ENCODE measurements at places on chromosomes 2 and 18. TPM values are rescaled to one million over a fixed set of nuclear protein-coding genes. Genes with fewer than 3 reads are reported as not detected.

CTAGE1 gene
- total RNA-seq: not detected

- no peak for DNase-seq
These were observed 57.8 kb upstream of the KIF5C start for GRCh38 chr2:148817210-148817708.

FBXO36 gene
- 3.2 TPM for total RNA-seq

GRCh38 chr2:152532241-152532640, 185.0 kb downstream of the PRPF40A start:
- no peak for DNase-seq

CCDC68 gene
- total RNA-seq: 26.6 TPM

DNA sequence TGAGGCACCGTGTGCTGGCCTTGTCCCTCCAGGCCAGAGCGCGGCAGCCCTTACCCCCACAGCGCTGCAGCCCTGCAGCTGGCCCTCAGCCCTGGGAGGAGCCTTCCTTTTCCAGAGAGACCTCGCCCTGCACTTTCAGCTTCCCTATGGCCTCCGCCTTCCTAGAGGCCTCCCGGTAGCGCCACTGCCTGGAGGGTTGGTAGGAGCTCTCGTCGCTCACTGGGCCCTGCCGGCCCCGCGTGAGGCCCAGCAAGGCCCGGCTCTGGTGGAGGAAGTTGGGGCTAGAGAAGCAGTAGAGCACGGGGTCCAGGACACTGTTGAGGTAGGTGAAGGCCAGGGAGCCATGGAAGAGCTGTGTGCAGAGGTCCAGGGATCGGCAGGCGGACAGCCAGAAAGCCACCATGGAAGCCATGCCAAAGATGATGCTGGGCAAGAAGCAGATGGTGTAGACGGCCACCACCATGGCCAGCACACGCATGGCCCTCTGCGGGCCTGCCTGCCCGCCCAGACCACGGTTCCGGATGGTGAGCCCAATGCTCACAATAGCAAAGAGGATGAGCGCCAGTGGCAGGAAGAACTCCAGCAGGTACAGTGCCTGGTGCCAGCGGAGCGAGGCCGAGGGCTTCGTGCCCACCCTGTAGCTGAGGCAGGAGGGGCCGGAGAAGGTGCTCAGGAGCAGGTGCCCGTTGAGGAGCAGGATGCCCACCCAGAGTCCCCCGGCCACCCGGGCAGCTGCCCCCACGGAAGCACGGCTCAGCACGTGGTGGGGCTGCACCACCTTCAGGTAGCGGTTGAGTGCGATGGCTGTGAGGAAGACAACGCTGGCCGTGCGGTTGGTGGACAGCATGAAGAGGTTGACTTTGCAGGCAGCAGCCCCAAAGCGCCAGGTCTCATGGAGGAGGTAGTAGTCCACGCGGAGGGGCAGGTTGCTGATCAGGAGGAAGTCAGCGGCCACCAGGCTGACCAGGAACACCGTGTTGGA, 821 bp downstream of the OXER1 start:
- no peak for DNase-seq

GRCh38 chr18:31426871-31427406, 20.6 kb upstream of the DSG3 start:
- DNase-seq: no peak

DNA sequence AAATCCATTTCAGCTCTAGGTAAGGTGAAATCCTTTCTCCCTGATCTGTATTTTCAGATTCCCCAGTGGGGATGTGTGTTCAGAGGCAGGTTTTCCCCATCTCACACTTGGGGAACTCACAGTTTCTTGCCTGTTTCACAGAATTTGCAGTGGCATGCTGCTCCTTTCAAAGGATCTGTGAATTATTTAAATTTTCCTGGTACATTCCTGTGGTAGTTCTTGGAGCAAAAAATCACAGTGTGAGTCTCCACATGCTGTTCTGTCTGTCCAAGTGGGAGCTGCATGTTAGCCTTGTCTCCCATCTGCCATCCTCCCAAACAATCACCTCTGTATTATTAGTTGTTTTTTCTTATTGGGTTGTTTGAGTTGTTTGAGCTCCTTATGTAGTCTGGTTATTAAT, 372.9 kb downstream of the ARL6IP6 start:
- DNase-seq: no peak

- DNase-seq: peak; percentile 91
These were observed 608 bp upstream of the VPS4B start for GRCh38 chr18:63422864-63423304.

DSC2 gene
- 12.5 TPM for total RNA-seq

GRCh38 chr2:216589791-216590190, 43.4 kb upstream of the IGFBP2 start:
- no peak for DNase-seq

DNA sequence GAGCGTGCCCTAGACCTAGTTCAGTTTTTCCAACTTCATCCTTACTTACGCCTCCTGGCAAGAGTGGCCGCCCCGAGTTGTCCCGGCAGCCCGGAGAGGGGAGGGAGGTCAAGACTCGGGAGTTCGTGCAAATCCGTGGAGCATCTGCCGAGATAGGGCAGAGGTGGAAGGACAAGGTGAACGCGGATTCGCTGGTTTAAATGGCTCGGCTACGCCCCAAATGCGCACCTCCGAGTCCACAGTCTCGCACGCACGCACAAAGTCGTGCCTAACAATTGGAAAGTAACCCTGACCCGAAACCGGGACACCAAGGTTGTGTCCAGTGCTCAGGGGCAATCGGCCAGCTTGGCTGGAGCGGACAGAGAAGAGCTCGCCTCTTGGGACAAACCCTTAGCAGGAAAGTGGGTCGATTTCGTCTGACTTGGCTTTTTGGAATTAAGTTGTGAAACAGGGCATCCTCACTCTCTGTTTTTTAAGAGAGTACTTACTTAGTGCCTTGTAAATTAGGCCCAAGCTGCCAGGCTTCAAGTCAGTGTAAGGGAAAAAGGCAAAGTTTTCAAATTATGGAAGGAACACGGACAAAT, 726 bp upstream of the SS18 start:
- DNase-seq: peak; percentile 60

GRCh38 chr2:16184945-16185660, 244.8 kb downstream of the MYCN start:
- DNase-seq: no peak

- DNase-seq: no peak
These were observed 15.9 kb upstream of the WIPF1 start for GRCh38 chr2:174613531-174613930.

DNA sequence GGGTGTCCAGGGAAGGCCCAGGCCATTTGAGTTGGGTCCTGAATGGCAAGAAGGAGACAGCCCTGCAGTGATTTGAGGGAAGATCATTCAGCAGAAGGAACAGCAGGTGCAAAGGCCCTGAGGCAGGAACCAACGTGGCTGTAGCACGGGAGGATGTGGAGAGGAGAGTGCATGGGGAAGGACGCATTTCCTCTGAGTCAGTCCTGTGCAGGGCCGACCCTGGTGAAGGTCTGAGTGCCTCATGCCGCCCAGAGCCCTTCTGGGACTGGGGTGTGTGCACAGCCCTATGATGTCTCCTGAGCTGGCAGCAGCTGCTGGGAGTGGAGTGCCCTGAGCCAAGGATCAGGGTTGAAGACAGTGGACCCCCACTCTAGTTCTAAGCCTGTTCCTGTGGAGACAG, 17.9 kb upstream of the ARHGEF4 start:
- DNase-seq: no peak

DNA sequence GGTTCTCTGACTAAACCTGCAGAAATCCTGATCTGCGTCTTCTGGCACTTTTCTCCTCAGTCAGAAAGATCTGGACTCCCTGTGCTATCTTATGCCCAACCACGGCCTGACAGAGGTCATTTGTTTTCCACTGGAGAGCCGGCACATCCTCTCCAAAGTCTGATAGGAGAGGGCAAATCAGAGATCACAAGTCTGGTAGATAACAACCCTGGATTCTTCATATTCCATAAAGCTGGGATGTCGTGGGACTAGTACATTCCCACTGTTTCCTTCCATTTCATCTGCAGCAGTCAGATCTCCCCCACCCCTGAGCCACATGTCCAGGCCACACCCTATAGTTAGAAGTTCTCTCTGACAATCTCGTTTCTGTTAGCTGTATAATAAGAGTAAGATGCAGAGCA, 157.0 kb downstream of the MGAT5 start:
- no peak for DNase-seq

GRCh38 chr18:23226930-23227725, 91.8 kb downstream of the CABLES1 start:
- no peak for DNase-seq

DNA sequence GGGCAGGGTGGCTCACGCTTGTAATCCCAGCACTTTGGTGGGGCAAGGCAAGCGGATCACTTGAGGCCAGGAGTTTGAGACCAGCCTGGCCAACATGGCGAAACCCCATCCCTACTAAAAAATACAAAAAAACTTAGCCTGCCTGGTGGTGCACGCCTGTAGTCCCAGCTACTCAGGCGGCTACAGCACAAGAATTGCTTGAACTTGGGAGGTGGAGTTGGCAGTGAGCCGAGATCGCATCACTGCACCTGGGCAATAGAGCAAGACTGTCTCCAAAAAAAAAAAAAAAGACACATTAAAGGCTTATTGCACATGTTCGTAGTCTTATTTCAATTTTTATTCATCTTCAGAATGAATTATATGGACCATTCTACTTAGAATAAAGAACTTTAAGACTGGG, 110.2 kb downstream of the BMPR2 start:
- no peak for DNase-seq

ITSN2 gene
- total RNA-seq: 73.4 TPM

GRCh38 chr2:199085261-199085660, 372.5 kb downstream of the SATB2 start:
- DNase-seq: no peak

APCDD1 gene
- total RNA-seq: 25.4 TPM

GRCh38 chr2:106065268-106065982, 128.7 kb downstream of the UXS1 start:
- peak; percentile 89 for DNase-seq

DNA sequence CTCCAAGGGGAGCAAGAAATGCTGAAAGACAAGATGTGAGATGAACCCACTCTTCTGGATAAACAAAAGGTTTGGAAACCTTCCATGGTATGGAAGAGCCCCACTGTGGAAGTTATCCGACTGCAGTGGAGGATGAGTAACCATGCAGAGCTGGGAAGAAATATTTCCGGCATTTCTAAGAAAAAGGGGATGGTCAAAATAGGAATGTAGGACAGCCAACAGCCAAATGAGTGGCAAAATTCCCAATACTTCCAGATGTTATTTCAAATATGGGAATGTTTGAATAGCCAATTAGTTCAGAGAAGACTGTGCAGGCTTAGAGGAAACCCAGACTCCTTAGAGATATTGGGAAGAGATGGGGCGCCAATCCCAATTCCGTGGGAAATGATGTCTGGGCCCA, 246.8 kb downstream of the RAD51AP2 start:
- DNase-seq: no peak

GRCh38 chr2:42214669-42215068, 45.5 kb downstream of the EML4 start:
- DNase-seq: no peak

VSNL1 gene
- total RNA-seq: not detected

GRCh38 chr2:12192762-12193161, 446.3 kb downstream of the LPIN1 start:
- no peak for DNase-seq

- peak; percentile 11 for DNase-seq
These were observed 171.1 kb downstream of the LDLRAD4 start for GRCh38 chr18:13389491-13390131.

DNA sequence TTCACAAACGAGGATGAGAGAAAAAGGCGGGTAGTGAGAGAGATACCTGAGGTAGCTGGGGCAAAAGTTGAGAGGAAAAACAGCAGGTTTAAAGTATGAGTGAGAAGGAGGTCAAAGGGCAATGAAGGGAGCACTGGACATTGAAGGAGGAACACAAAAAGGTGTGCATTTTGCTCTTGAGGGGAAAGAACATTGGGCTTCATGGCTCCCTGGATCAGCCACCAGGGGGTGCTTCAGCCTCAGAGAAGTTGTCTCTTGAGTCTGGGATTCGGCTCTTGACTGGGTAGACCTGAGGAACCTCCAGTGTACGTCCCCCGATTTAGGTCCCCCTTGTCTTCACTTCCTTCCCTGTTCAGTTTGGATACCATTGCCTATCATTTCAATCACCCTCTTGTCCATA, 128.5 kb downstream of the RAPGEF4 start:
- DNase-seq: no peak

DNA sequence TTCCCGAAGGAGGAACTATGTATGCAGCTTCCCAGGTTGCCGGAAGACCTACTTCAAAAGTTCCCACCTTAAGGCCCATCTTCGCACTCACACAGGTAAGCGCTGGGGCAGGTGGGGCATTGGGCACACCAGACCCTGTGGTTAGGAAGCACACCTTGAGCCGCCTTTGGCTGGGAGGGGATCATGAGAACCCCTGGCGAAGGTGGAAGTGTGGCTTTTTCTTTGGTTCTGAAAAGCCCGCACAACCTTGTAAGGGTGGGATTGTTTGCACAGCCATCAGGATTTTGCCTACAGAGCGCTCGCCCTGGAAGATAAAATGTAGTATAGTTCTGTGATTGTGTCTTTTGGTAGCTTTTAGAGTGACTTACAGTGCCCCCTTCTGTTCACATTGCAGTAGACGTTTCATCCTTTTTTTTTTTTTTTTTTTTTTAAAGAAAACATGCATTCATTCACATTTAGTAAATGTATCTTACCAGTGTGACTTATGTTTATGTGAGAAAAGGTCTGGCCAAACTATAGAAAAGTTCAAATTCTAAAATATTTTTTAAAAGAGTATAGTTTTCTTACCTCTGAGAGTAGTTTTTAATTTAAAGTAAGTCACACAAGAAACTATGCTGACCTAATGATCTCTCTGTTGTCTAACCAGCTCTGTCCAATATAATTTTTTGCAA, 5.3 kb downstream of the KLF11 start:
- no peak for DNase-seq

HRH4 gene
- 0.10 TPM for total RNA-seq

PDCD1 gene
- total RNA-seq: 0.91 TPM

- peak; percentile 75 for DNase-seq
These were observed 185.5 kb downstream of the SEPTIN10 start for GRCh38 chr2:109428281-109428680.

DSC3 gene
- not detected for total RNA-seq

GEN1 gene
- 7.8 TPM for total RNA-seq

DNA sequence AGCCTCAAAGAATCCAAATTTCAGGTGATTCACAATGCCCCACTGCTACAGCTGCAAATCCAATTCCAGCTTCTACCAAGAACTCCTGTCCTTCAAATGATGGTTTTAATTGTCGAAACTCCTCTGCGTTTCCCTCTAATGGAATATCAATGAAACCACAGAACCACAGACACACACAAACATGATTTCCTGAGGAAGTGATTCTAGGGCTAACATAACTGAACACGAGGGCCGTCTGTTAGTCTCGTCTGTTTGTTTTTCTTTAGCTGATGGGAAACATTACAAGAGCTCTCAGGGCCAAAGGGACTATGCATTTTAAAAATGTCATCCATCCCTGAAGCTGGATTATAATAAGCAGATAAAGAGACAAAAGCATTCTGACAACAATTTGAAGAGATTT, 59.4 kb downstream of the RNF152 start:
- no peak for DNase-seq

GRCh38 chr2:7262727-7263126, 345.5 kb downstream of the RNF144A start:
- DNase-seq: no peak

GRCh38 chr2:10405448-10405847, 42.7 kb downstream of the ODC1 start:
- no peak for DNase-seq

ANKRD23 gene
- total RNA-seq: 3.2 TPM

GRCh38 chr2:164948540-164948939, 6.8 kb downstream of the SLC38A11 start:
- DNase-seq: no peak

CFAP221 gene
- total RNA-seq: 25.6 TPM

- no peak for DNase-seq
These were observed 30.7 kb downstream of the COPS8 start for GRCh38 chr2:237116431-237116830.
